T-helper 17 cell (primary cell): ENCODE measurements at places on chromosomes 5 and 9. TPM values are rescaled to one million over a fixed set of nuclear protein-coding genes. Genes with fewer than 3 reads are reported as not detected.

DNA sequence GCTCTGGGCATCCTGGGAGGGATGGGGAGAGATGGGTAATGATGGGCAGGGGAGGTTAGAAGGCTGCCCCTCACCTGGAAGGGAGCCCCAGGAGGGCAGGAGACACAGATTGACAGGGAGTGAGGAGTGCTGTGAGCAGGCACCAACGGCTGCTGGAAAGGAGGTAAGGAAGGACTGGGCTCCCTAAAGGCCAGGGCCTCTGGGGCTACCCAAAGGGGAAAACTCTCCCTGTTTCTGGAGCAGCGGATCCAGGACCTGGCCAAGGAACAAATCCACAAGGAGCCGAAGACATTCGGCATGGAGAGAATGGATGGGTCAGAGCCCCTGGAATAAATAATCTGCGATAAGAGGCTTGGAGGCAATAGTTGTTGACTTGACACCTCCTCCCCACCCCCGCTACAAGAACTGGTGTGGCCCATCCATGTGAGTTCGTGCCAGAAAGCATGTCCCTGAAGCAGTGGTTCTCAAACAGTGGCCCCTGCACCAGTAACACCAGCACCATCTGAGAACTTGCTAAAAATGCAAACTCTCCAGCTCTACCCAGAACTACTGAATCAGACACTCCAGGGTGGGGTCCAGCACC lies 208.3 kb downstream of the GABBR2 start:
- H3K27me3 ChIP-seq: peaks cover 62% of the 10 kb centered on the region
- H3K4me3 ChIP-seq: no peak overlapping the region
- H3K36me3 ChIP-seq: no peaks in the 10 kb centered on the region
- DNase-seq: no peak
- no peak overlapping the region for H3K27ac ChIP-seq

DNA sequence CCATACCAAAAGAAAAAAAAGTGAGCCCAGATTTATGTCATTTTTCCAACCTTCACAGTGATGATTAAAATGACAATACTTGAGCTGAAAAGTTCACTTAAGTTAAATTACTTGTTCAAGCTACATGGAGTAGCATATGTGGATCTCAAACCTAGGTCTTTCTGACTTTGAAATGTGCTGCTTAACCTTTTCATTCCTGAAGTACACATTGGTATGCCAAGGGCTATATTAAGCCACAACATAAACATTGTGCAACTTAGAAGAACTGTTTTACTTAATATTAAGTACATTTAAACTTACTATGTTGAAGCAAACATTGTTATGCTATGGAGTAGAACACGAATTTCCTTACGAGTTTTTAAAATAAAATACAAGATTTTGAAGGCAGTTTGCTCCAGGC lies 105.0 kb downstream of the GIN1 start:
- no peaks in the 10 kb centered on the region for H3K27me3 ChIP-seq
- no peaks in the 10 kb centered on the region for H3K4me1 ChIP-seq

DNA sequence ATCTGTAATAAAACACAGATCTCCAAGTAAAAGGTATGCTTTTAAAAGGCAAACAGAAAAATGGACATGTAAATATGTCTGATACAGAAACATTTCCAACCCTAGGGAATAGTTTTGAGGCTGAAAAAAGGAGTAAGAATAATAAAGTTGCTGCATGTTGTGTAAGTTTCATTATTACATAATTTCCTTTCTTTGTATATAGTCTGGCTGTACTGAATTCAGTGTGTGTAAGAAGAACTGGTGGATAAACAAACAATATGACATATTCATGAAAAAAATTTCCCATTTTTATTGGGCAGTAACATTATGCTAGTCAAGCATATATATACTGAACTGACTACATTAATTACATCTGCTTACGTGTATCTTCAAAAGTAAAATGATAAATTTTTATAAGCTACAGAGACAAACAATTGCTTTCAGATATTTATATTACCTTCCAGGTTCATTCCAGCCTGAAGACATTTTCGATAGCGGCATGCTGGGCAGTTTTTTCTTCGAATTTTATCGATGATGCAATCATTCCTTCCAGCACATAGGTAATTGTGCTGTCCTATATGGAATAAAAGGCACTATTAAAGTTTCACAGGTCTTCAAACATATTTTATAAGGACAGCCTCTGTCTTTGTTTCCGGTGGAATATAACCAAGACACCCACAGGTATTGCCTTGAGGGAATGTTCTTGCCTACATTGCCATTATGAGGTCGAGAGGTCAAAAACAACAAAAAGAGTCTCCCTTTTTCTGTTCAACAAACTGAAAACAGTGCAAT lies 93.6 kb downstream of the NR3C1 start:
- peaks cover 13% of the 10 kb centered on the region for H3K36me3 ChIP-seq
- peaks cover 10% of the 10 kb centered on the region for H3K4me1 ChIP-seq
- peak overlapping the region; percentile 60 for H3K27ac ChIP-seq
- H3K4me3 ChIP-seq: no peak overlapping the region
- no peak for DNase-seq

DNA sequence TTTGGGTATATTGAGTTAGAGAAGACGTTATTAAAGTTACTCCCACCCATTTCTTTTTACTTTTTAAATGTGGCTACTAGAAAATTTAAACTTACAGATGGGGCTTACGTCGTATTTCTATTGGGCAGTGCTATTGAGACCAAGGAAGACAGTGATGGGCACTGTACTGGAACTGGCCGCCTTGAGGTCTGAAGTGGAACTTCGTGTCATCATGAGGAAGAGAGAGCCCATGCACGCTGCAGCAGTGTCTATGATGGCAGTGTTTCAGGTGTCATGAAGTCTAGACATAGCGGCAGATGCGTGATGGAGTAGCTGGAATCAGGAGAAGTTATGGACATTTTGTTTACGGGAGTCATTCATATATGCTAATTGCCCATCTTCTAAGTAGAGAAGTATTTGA lies 143.7 kb downstream of the LRRC70 start:
- no peak overlapping the region for H3K4me3 ChIP-seq
- peaks cover 5% of the 10 kb centered on the region for H3K36me3 ChIP-seq
- peaks cover 2% of the 10 kb centered on the region for H3K4me1 ChIP-seq

DNA sequence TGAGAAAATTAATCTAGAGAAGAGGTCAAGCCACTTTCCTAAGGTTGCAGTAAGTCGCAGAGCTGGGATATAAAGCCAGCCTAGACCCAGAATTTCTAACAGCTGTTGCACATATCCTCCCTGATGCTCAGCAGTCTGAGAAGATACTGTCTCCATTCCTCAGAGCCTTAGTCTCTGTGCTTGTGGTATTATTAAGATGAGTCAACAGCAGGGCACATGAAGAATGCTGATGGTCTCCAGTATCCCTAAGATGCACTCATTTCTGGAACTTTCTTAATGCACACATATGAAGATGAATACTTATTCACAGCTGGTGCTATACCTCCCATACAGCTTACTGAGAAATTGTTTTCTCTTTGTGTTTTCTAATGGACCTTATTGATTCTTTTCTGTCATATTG lies 32.5 kb downstream of the SGCD start:
- no peaks in the 10 kb centered on the region for H3K4me1 ChIP-seq
- no peaks in the 10 kb centered on the region for H3K27me3 ChIP-seq

Gene ENTPD2
- total RNA-seq: 0.20 TPM
